Uterus (tissue), 4 donors: ENCODE measurements at places on chromosomes 6 and 20. TPM values are rescaled to one million over a fixed set of nuclear protein-coding genes. Genes with fewer than 3 reads are reported as not detected.

The RHAG gene
- not detected for total RNA-seq

The KIAA1586 gene
- 60.3 TPM for total RNA-seq

The L3MBTL1 gene
- 30.0 TPM for total RNA-seq

The DDO gene
- 0.97 TPM for total RNA-seq

The LTB gene
- total RNA-seq, result not detected

The PGC gene
- total RNA-seq, result 0.91 TPM

The NR2E1 gene
- not detected for total RNA-seq

The RGL2 gene
- total RNA-seq, result 118 TPM

DNA sequence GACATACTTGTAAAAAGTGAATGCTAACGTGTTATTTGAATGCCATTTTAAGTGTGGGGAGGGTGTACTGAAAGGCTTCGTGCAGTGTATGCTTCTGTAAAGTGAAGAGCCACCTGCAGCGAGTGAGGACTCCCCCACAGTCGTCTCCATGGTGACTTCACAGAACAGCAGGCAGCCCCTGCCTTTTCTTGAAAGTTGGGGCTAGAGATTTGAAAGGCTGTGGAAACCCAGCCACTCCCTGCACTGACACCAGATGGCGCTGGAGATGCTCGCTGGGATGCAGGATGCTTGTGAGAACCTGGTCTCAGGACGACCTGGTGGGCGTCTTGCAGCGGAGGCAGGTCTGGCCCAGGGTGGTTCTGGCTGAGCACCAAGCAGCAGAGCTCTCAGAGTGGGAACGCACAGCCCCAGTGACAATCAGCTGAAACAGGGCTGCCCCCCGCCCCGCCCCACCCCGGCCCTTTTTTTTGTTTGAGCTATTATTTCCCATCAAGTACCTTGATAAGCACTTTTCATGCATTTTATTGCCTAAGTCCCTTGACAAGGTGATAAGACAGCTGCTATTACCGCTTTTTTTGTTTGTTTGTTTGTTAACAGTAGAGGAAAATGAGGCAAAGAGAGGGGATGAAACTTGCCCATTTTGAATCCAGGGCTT is 150.3 kb downstream of the SYCP2 start:
- H3K27me3 ChIP-seq, result no peaks in the 10 kb centered on the region
- H3K27ac ChIP-seq, result no peak overlapping the region
- DNase-seq, result no peak

GRCh38 chr6:18920701-18921100 is 533.6 kb downstream of the RNF144B start:
- no peaks in the 10 kb centered on the region for H3K4me1 ChIP-seq
- H3K27me3 ChIP-seq, result no peaks in the 10 kb centered on the region
- H3K27ac ChIP-seq, result no peak overlapping the region
- no peak for DNase-seq

DNA sequence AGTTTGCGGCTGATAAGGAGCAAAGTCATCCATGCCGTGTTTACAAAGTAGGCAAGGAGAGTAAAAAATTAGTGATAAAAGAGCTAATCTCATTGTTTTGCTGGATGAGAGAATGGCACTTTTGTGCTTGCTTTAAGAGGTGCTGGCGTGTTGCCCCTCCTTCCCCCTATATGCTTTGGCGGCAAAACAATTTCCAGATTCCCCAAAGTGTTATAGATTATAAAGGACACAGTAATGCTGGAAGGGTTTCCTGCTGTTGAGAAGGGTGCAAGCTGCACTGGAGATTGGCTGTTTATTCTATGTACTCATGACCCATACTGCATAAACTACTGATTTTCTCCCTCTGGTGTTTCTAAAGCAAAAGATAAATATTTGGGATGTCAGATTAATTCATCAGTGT is 338.9 kb upstream of the MAP3K7 start:
- H3K36me3 ChIP-seq, result no peaks in the 10 kb centered on the region
- H3K27me3 ChIP-seq, result peaks cover 3% of the 10 kb centered on the region
- no peak for DNase-seq
- H3K27ac ChIP-seq, result no peak overlapping the region
- no peak overlapping the region for H3K4me3 ChIP-seq

DNA sequence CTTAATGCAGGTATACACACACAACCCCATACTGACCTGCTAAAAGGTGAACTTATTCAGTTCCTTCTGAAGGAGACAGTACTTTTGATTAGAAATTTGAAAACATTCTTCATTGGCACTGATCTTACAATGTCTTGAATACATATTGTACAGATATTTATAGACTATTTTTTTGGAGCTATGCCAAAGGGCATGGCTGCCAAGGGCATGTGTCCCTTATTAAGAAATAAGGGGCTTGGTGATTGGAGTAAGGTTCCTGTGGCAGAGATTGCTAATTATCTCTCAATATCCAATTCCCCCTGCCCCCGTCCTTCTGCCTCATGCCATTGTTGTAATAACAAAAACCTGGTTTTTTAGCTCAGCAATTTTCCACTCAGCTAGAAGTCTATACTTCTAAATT is 355.9 kb downstream of the FARS2 start:
- no peaks in the 10 kb centered on the region for H3K36me3 ChIP-seq
- no peaks in the 10 kb centered on the region for H3K27me3 ChIP-seq
- H3K4me3 ChIP-seq, result no peak overlapping the region
- H3K27ac ChIP-seq, result no peak overlapping the region
- H3K4me1 ChIP-seq, result no peaks in the 10 kb centered on the region
- DNase-seq, result no peak

- H3K36me3 ChIP-seq, result no peaks in the 10 kb centered on the region
- H3K27me3 ChIP-seq, result no peaks in the 10 kb centered on the region
- no peak overlapping the region for H3K4me3 ChIP-seq
- peak; percentile 71 for DNase-seq
- no peaks in the 10 kb centered on the region for H3K4me1 ChIP-seq
- H3K27ac ChIP-seq, result no peak overlapping the region
Observed at GRCh38 chr20:8094415-8094818, 37.6 kb upstream of the PLCB1 start.

- no peak overlapping the region for H3K4me3 ChIP-seq
- H3K36me3 ChIP-seq, result no peaks in the 10 kb centered on the region
- H3K4me1 ChIP-seq, result no peaks in the 10 kb centered on the region
- no peaks in the 10 kb centered on the region for H3K27me3 ChIP-seq
- H3K27ac ChIP-seq, result peak overlapping the region; percentile 54
Observed at GRCh38 chr6:167747645-167748044, 79.1 kb upstream of the AFDN start.

DNA sequence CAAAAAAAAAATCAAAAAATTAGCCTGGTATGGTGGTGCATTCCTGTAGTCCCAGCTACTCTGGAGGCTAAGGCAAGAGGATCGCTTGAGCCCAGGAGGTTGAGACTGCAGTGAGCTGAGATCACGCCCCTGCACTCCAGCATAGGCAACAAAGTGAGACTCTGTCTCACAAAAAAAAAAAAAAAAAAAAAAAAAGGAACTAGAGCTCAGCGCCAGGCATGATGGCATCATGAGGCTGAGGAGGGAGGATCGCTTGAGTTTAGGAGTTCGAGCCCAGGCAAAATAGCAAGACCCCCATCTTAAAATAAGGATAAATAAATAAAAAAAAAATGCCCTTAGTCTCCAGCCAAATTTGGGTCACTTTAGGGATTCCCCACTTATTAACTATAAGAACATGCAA is 40.4 kb upstream of the PIM1 start:
- DNase-seq, result no peak
- H3K4me3 ChIP-seq, result no peak overlapping the region
- H3K36me3 ChIP-seq, result no peaks in the 10 kb centered on the region

GRCh38 chr6:66556936-66557335 is 849.9 kb upstream of the EYS start:
- no peak overlapping the region for H3K4me3 ChIP-seq
- no peaks in the 10 kb centered on the region for H3K4me1 ChIP-seq
- no peak overlapping the region for H3K27ac ChIP-seq
- DNase-seq, result no peak

DNA sequence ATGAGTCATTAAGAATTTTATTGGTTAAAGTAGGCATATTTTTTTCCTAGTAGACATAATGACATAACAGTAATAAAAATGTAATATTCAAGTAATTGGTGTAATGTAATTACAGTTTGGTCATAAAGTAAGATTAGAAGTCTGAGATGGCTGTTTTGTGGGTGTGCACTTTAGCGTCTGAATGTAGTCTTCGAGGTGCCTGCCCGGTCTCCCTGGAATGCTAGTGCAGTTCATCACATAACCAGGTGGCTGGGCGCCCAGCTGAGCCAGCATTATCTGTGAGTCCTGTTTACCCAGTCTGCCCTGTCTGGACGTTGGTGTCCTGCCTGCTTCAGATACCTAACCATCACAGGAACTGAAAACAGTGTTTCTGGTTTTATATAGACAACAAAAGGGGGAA is 419.1 kb downstream of the CDC5L start:
- H3K4me3 ChIP-seq, result no peak overlapping the region
- H3K36me3 ChIP-seq, result no peaks in the 10 kb centered on the region
- H3K27me3 ChIP-seq, result no peaks in the 10 kb centered on the region
- H3K4me1 ChIP-seq, result no peaks in the 10 kb centered on the region
- no peak overlapping the region for H3K27ac ChIP-seq
- no peak for DNase-seq

- peak; percentile 20 for DNase-seq
- H3K27me3 ChIP-seq, result no peaks in the 10 kb centered on the region
- H3K4me3 ChIP-seq, result no peak overlapping the region
- no peaks in the 10 kb centered on the region for H3K36me3 ChIP-seq
- H3K27ac ChIP-seq, result no peak overlapping the region
Observed at GRCh38 chr6:105781248-105781647, 304.9 kb upstream of the PRDM1 start.
